Activated CD4-positive, alpha-beta T cell treated with anti-CD3 and anti-CD28 coated beads, Interleukin-2, amount 10 ng/mL, durations not matched to agents 7 days and 5 days (primary cell): ENCODE measurements at places on chromosomes 1 and 21. TPM values are rescaled to one million over a fixed set of nuclear protein-coding genes. Genes with fewer than 3 reads are reported as not detected.

ALG14 gene
- 3.4 TPM for total RNA-seq

DUSP23 gene
- total RNA-seq = 23.8 TPM

WDR64 gene
- total RNA-seq = 0.21 TPM

PTPN22 gene
- 74.6 TPM for total RNA-seq

MTOR gene
- total RNA-seq = 49.2 TPM

SEMA4A gene
- total RNA-seq = 37.8 TPM
